ENCODE measurements at places on chromosomes 1 and 21.

GRCh38 chr1:43970502-43970901 is 692 bp downstream of the DPH2 start:
- no peak for DNase-seq

DNA sequence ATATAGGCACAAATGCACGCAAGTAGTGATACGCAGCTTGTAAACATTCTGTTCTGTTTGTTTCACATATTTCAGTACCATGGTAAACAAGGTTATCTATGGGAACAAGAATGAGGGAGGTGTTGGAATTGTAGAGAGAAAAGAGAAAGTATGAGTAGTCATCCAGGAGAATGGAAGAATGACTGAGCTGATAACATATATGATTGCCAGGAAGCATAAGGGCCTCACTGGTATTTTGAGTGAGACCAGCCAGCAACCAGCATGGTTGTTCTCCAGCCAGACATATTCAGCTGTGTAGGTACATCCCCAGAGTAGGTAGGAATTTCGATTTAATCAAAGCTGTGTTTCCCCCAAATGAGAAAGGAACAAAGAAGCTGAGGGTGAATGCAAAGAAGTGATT is 58.9 kb upstream of the ARTN start:
- no peak for DNase-seq

DNA sequence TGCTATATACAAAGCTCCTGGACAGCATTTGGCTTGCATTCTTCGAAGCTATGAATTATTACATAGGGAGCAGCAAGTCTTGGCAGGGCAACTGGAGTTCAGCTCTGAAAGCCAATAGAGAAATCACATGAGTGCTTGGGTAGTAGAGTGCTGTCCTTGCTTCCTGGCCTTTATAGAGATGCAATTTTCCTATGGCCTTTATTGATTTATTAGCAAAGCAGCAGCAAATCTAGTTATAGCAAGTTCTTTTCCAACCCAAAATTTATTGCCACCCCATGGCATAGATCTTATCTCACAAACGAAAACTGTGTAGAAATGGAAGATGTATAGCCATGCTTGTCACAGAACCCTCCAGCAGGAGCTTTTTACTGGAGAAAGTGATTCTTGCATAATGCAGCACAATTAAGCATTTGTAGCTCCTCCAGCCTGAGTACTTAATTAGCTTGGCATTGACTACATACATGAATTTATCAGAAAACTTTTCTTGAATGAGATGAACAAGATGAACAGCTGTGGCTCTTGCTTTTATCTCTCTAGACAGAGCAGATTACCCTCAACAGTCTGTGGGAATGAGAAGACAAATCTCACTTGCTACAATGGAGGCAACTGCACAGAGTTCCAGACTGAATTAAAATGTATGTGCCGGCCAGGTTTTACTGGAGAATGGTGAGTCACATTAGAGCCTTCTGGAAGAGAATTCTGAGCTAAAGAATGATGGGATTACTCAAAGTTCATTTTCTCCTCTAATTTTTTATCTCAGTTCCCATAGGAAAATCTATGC is 170.1 kb downstream of the CRB1 start:
- DNase-seq, result no peak

DNA sequence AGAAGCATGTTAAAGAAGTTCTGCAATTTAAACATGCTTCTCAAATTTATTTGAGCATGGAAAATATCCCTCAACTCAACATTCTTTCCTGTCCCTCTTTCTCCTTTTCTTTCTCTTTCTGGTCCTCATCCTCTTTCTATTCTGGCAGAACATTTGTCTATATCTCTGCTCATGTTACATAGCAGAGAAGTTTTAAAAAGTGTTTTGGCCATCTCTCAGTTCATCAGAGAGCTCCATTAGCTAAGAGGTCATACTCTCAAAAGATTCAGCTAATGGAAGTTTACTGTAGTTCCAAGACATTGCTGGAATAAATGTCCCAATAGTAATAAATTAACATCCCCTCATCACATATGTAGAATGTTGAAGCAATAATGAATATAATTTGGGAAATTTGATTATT is 53.5 kb downstream of the XCL2 start:
- no peak for DNase-seq

DNA sequence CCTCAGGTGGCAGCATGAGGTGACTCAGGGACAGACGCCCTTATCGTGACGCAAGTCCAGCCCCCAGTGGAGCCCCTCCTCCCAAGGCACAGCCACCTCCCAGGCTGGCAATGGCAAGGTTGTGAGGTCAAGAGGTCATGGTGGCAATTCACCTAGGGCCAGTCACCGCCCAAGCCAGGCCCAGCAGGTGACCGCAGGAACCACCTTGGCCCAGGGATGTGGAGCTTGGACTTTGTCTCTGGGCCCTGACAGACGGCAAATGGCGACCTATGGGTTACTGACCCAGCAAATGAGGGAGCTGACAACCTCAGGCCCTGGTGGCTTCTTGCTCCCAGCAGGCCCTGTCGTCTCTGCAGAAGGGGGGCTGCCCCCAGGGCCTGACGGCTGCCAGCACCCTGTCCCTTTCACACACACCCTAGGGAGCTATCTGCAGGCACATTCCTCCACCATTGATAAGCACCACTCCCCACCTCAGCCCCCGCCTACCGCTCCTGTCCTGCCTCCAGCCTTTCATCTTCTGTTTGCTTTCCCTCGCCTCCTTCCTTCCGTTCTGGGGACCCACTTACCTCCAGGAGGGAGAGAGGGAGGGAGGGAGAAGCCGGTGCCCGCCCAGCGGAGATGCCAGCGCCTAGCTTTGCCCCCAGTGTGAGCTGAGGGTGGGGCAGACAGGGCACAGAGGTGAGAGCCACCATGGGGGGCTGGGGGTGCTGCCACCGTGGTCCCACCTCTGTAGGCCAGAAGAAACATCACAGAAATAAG is 12.1 kb downstream of the EPHA2 start:
- no peak for DNase-seq

GRCh38 chr1:96424877-96425276 is 296.7 kb upstream of the PTBP2 start:
- no peak for DNase-seq

DNA sequence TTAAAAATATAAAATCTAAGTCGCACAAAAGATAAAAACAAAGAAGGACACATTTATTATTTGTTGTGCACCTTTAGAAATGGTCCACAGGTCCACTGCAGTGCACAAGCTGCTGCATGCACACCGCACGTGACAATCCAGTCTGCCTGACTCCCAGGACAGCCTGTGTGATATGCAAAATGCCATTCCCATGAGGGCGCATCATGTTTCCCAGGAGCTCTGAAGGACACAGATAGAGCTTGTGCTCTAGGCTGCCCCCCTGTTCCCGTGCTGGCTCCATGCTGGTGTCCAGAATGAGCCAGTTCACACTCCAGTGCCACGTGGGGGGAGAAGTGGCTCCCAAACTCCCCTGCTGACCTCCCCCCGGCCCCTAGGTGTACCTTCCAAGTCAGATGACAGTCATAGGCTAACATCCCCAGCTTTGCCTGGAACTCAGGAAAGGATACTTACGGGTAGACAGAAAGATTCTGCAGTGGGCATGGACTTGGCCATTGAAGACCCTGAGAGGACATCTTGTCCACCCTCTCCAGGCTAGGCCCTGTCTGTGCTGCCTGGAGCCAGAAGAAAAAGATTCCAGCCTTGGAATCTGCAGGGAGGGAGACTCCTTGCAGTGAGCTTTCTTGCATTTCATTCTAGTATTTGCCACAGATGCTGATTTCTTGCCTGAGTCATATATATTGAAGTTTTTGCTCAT is 26.3 kb downstream of the RAB7B start:
- no peak for DNase-seq

DNA sequence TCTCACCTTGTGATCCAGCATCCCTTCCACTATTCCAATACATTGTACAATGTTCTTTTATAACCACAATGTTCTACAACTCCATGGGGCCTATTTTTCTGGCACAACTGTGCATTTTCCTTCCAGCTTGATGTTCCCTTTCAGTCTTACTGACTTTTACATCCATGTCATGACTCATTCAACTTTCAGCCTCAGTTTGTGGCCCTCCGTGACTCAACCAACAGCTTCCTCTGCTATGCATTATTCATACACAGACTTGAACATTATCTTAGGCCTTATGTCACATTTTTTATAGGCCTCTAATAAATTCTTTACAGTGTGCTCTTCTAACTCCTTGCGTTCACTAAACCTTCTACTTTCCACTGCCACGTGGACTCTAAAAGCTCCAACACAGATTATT is 119.4 kb upstream of the PRMT6 start:
- peak; percentile 65 for DNase-seq

DNA sequence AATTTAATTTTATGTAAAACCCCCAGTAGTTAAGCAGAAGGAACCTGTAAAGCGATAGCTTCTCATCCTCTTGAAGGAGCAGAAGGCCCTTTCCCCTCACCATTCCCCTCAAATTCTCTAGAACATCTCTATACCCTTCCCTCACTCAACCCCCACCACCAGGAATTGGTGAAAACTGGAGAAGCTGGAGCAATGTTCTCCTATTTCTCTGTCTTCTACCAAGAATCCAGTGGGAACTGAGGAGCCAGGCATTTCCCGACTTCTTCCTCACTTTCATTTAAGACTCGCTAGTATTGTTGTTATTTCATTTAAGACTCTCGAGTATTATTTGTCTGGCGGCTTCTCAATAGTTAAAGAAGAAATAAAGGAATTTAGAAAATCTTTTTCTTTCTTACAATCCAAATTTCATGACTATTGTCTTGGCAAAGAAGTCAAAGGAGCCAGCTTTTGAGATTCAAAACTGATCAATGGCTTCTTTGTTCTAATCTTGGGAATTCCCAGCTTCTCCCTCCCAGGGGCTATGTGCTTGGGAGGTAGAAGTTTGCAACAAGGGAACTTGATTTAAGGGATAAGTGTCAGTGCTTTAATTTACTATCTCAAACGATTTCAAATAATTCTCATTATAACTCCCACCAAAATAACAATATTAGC is 253.3 kb upstream of the ADGRL2 start:
- DNase-seq, result no peak

DNA sequence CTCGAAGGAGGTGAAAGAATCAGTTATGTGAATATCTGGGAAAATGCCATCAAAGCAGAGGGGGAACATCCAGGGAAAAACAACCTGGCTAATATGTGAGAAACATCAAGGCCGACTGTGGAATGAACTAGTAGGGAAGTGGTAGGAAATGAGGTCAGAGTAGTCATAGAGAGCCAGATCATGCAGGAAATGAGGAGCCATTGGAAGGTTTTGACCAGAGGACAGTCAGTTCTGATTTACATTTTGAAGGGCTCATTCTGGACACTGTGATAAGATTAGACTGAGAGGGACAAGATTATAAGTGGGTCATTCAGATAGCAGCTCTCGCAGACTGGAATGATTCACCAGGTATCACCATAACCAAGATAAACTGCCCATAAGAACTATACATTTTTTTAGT is 63.7 kb downstream of the SYT14 start:
- DNase-seq, result no peak

DNA sequence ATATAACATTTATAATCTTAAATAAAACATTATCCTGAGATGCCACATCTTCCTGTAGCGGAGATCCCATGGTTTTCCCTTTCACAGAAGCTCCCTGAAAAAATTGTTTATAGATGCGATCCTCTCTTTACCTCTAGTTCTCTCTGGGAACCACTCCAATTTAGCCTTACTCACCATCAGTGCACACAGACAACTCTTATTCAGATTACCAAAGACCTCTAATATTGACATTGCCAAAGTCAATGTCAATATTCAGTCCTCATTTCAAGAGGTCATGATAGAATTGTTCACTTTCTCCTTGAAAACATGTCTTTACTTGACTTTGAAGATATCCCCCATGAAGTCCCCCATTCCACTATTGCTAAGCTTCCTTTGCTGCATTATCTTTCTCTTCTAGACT is 248.8 kb downstream of the CTH start:
- no peak for DNase-seq

- no peak for DNase-seq
Measured at GRCh38 chr1:156368157-156368658, 803 bp upstream of the RHBG start.

DNA sequence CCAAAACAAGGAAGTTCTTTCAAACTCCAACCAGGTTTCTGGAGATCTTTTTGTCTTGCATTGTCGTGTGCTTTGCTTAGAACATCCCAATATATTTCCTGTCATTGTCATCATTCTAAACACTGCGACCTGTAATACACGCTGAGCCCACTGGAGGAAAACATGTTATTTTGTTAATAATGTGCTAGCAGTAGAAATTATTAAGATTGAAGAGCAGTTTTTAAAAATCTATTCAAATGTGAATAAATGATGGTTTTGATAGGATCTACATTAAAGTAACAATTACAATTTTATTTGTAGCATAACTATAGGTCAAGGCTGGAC is 268.5 kb downstream of the PTPRC start:
- no peak for DNase-seq

- peak; percentile 44 for DNase-seq
Measured at GRCh38 chr1:155044812-155045657, 6.1 kb upstream of the ADAM15 start.

GRCh38 chr1:5910276-5910620 is 82.0 kb downstream of the NPHP4 start:
- no peak for DNase-seq

GRCh38 chr1:7369866-7370265 is 401.2 kb upstream of the VAMP3 start:
- DNase-seq, result no peak

- no peak for DNase-seq
Measured at GRCh38 chr1:76066394-76066793, 8.2 kb upstream of the ST6GALNAC3 start.

- DNase-seq, result no peak
Measured at GRCh38 chr1:208497866-208498541, 253.8 kb upstream of the PLXNA2 start.

- DNase-seq, result no peak
Measured at GRCh38 chr21:20968391-20968790, 29.8 kb upstream of the NCAM2 start.

DNA sequence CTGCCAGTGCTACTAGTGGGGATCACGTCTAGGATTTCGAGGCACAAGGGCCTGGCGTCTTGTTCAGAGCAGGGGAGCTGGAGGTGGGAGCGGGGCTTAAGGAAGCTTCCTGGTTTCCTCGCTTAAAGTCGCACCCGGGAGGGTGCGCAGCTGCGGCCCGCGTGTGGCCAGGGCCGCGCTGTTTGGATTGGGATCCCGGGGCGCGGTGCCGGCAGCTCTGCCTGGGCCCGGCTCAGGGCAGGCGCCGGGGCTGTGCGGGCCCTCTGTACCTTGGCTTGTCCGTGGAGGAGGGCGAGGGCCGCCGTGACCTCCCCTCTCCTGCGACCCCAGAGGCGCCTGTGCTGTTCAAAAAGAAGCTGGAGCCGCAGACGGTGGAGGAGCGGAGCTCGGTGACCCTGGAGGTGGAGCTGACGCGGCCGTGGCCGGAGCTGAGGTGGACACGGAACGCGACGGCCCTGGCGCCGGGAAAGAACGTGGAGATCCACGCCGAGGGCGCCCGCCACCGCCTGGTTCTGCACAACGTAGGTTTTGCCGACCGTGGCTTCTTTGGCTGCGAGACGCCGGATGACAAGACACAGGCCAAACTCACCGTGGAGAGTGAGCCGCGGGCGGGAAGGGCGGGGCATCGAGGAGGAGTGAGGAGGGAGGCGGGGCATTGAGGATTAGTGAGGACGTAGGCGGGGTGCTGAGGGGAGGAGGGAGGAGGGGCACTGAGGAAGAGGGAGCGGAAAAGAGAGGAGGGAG is 67.8 kb downstream of the OBSCN start:
- DNase-seq, result peak; percentile 43

- DNase-seq, result peak; percentile 92
Measured at GRCh38 chr1:151945725-151946722, 36.7 kb upstream of the THEM4 start.
